Smooth muscle cell of the brain vasculature (primary cell): ENCODE measurements at places on chromosomes 11 and 22.
A peak's percentile ranks its signal among the peaks of the same experiment; 100 is the strongest.

DNA sequence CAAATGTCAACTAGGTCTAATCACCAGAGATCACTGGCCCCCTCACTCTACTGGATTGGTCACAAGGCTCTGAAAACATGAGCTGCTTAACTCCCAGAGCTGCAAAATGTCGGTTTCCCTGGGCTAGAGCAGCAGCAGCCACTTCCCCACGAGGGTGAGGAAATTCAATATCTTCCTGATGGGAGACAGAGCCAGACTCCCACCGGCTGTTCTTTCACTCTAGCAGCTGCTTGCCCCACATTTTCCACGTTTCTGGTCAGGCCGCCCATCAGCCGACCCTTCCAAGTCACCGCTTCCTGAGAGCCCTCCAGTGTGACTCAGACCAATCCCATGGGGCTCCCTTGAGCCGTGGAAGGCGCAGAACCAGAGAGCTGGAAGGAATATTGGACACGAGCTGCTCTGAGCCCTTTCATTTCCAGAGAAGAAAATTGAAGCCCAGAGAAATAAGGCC is 227.0 kb downstream of the ADAMTS15 start:
- peak; percentile 76 for DNase-seq

- peak; percentile 88 for DNase-seq
These were observed 289.2 kb downstream of the MN1 start for GRCh38 chr22:27512283-27512761.

DNA sequence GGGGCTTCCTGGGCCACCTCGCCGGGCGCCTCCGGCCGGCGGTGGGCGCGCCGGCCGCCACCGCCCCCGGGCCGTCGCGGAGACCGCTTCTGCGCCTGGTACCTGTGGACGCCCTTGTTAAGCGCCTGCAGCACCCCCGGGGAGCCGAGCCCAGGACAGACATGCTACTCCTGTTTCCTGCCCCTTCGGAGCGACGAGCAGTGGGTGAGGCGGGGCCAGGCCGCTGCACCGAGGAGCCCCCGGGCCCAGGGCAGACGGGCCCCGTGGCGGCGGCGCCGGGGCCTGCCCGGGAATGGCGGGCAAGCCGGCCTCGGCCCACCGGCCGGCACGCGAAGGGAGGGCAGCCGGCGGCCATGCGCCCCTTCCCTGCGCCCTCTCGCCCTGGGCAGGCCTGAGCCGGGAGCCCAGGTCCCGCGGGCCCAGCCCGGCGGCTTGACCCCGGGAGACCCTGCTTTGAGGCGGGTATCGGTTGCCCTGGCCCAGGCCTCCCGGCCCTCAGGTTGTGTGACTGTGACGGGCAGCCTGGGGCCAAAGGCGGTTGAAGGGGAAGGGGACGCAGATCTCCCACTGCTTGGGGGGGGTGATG is 789 bp upstream of the KDM2A start:
- no peak for DNase-seq

GRCh38 chr22:29603358-29604075 is at the start of gene NF2:
NF2 (plus strand) TSS chr22:29603633; CDS start chr22:29603999, 366 bp downstream.
- peak; percentile 99 for DNase-seq

GRCh38 chr22:19871845-19872778 is 17.4 kb upstream of the GNB1L start:
- no peak for DNase-seq

DNA sequence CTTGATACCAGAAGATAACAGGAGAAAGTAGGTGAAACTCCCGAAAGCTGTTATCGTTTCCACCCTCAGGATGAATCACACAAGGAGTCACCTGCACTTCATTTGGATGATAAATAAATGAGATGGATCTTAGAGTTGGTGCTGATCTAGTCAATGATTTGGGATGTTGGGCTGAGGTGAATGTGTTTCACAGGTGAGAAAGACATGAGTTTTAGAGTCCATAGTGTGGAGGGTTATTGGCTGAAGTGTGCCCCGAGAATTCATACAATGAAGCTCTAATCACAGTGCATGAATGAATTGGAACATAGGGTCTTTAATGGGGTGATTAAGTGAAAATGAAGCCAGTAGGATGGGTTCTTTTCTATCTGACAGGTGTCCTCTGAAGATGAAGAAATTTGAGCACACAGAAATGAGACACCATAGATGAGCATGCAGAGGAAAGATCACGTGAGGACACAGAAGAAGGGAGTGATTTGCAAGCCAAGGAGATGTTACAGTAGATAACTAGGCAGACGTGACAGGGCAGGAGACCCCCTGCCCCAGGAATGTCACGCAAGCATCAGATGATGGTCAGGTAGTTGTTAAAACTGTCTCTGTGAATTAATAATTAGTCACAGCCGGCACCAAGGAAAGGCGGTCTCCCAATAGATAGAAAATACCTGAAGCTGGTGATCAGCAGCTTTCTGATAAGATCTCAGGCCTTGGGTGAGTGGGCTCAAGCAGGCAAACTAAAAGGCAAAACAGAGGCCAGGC is 60.3 kb upstream of the IGLL5 start:
- DNase-seq: no peak

- DNase-seq: no peak
These were observed 1121.8 kb upstream of the TENM4 start for GRCh38 chr11:80562523-80563125.

GRCh38 chr22:28773461-28773867 is 969 bp downstream of the CCDC117 start:
- no peak for DNase-seq

- DNase-seq: no peak
These were observed 19.4 kb downstream of the PIWIL4 start for GRCh38 chr11:94586546-94586945.

DNA sequence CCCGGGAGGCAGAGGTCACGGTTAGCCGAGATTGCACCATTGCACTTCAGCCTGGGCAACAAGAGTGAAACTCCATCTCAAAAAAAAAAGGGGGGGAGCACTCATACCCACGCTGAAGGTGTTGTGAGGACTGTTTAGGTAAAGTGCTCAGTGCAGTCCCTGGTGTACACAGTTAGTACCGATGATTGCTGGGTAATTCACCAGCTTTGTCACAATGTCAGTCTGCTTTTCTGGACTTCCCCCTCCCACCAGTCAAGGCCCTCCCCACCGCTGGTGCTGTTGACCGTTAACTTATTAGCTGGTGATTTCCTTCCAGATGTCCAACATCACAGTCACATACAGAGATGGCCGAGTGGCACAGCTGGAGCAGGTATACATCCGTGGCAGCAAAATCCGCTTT is 11.9 kb downstream of the SNRPD3 start:
- DNase-seq: no peak

GRCh38 chr11:83153764-83154163 is 3.2 kb upstream of the PCF11 start:
- no peak for DNase-seq

DNA sequence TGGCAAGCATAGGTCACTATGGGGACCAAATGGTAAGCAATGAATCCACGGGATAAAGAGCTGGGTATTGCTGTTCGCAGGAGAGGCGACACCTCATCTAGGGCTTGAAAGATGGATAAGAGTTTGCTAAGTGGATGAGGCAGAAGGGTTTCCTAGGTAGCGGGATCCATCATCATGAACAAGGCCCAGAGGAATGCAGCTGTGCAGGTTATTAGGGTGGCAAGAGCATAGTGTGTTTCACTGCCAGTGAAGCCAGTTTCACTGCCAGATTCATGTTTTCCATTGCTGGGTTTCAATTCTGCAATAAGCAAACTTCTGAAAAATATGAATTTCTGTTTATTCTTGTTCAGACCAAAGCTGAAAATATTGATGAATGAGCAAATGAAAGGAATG is 27.2 kb downstream of the WEE1 start:
- DNase-seq: no peak

- no peak for DNase-seq
These were observed 5.4 kb downstream of the MTFP1 start for GRCh38 chr22:30430933-30431332.

DNA sequence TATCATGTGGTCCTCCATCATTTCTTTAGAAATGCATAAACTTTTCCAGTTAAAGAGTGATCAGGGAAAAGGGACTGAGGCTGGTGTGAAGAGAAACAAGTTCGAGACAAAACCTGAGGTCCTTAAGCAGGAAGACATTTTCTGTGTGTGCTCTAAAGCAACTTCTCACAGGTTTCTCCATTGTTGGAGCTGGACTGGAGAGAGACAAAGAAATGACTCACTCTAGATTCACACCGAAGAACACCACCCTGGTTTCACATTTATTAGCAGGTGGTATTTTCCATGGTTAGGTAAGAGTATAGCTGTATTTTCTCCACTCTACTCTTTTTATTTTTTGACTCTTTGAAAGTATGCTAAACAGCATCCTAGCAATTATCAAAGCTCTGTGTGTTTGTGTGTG is 736.4 kb downstream of the KCNA4 start:
- no peak for DNase-seq

DNA sequence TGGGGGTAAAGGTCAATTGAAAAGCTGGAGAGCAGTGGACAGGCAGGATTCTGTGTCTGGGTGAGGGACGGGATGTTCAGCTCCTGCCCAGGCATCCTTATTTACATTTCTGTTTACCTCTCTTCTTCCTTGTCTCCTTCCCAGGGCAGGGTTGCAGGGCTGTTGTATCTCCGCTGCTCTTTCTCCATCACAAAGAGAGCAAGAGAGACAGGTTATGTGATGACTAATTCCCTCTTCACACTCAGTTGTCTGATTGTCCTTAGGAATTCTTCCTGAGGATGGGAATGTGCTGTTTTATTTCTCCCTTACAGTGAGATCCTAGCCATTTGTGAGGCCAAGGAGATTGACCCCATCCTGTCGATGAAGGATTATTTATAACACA is 104.9 kb downstream of the VPREB1 start:
- DNase-seq: no peak

DNA sequence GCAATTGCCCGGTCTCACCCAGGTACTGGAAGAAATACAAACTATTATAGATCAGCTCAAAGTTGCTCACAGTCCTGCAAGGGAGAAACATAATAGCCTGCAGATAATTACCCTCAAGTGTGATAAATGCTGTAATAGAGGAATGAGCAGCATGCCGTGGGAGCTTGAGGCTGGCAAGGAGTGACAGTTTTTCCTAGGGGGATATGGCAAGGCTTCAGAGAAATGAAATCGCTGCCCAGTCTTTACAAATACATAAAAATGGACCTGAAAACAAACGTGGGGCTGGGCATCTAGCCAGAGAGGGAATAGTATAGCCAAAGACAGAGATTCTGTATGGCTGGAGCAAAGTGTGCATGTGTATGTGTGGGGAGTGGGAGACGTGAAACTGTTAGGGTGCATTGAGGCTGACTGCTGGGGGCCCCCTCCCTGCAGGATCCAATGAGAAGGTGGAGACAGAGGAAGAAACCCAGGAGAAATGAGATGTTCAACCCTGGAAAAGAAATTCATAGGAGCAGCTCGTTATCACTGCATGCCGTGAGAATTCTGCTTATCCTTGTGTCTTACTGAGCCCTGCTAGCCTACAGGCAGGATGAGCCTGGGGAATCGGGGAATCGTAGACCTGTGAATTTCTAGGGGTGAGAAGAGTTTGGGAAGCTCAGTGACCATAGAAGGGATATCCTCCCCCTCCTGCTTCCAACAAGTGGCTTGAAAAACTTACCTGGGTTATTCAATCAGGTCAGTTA is 167.0 kb downstream of the LDLRAD3 start:
- no peak for DNase-seq

DNA sequence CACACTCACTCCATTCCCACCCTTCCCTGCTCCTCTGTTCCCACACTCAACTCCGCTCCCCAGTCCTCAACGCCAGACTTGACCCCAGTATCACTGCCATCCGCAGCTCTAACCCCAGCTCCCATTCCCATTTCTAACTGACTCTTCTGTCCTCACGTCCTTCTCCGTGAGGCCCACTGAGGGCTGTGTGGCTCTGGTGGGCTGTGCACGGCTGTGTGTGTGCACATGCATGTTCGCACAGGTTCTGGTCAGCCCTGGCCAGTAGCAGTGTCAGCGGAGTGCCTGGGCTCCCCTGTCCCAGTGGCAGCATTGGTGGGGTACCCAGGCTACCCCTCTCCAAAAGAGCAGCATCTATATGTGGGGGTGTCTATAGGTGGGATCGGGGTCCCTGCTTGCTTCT is 5.0 kb downstream of the CAPN1 start:
- DNase-seq: no peak

- no peak for DNase-seq
These were observed 57.7 kb downstream of the GAB2 start for GRCh38 chr11:78359921-78360320.

DNA sequence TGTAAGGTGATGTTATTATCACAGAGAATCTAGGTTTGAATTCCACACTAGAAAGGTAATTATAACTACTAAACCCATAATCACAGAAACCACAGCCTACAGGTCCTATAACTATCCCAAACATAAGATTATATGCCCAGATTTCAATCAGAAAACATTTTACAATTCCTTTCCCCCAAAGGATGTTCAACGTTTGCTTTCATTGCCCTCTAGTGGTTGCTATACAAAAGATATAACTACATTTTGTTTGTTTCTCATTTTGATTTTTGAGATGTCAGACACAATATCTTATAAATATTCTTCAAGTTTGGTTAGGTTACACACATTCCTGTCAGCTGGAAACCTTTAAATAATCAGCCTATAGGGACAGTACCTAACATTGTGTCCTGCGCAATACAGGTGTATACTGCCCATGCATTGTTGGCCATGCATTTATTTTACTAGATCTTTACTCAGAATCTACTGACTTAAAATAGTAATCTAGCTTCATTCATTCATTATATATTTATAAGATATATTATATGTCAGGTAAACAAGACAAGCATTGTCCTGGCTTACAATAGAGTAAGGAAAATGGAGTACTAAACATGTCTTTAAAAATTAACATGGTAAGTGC is 530.5 kb upstream of the CCDC90B start:
- no peak for DNase-seq

DNA sequence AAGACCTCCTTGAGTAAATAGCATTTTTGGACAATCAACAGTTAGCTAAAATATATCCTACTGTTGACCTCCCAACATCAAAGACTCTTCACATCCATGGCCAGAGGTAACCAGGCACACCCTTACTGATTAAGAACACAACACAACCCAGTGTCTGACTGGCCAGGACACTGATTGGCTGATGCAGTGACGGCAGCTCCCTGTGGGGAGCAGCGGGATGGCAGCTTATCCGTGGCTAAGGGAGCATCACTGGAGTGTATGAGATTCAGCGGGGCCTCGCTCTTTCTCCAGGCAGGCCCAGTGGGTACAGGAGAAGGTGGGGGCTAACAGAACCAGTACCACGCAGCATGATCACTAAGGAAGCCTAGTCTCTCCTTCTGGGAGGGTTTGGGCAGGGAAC is 10.3 kb upstream of the IL2RB start:
- no peak for DNase-seq

GRCh38 chr11:44531116-44531504 is 34.4 kb upstream of the CD82 start:
- DNase-seq: no peak

GRCh38 chr11:117497206-117497951 is 169.7 kb downstream of the CEP164 start:
- DNase-seq: no peak

- no peak for DNase-seq
These were observed 53.9 kb upstream of the PICALM start for GRCh38 chr11:86122773-86123172.

DNA sequence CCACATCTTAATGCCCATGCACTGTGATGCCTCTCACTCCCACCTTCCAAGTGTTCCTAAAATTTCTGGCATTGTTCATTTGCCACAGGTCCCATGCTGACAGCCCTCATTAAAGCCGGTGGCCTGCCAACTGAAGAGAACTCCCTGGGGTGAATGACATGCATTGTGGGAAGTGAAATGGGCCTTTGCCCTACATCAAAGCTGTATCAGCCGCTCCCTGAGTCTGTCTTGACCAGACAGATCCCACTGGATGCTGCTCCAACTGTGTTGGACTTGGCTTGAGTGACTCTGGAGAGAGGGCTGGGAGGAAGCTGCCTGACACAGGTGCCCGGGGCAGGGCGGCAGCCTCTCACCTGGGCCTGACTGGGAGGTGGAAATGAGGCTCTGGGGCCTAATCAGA is 8.8 kb upstream of the SEC14L4 start:
- DNase-seq: no peak
